AG08395 (cell line): ENCODE measurements at places on chromosomes 3 and 15.
A peak's percentile ranks its signal among the peaks of the same experiment; 100 is the strongest.

DNA sequence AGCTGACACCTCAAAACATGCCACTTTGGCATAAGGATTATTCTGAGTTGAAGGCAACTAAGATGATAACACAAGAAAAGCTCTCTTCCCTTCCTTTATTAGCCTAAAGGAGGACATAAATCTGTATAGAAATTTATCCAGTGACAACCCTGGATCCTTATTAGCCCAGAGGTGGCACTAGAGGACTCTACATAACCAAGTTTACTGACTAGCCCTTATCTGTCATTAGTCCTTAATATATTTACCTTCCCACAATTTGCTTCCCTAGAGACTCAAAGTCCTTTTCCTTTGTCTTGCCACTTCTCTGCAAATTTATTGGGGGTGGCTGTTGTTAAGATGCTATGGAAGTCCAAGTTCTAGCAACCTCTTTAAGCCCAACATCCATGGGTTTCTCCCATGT is 26.7 kb downstream of the CEP70 start:
- no peak for DNase-seq

DNA sequence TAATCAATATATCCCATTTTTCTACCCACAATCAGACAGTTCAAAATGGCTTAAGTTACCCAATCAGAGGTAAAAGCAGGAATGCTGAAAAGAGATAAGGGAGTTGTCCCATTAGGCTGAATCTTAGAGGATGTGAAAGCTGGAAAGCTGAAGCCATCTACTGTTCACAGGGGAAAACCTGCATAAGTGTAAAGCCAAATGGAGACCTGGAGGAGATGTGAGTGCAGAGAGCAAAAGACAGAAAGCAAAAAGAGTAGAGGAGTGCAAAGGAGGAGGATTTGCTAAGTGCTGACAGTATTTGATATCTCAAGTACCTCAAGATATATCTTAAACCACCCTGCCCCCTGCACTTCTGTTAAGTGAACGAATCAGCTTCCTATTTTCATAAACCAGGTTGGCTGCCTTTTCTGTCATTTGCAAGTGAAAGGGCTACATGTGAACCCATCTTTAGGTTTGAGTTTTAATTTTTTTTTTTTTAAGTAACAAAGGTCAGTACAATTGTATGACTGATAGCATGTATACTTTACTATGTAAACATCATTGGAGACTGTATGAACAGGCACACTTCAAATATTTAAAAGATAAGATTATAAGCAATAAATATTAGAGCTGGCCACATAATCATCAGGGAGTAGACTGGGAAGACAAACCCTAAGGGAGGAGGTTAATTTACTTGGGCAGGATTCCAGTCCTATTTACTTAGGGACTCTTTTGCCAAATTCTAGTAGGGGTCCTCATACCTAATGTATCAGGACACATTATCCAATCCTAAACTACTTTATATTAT is 22.8 kb upstream of the P2RY1 start:
- no peak for DNase-seq

DNA sequence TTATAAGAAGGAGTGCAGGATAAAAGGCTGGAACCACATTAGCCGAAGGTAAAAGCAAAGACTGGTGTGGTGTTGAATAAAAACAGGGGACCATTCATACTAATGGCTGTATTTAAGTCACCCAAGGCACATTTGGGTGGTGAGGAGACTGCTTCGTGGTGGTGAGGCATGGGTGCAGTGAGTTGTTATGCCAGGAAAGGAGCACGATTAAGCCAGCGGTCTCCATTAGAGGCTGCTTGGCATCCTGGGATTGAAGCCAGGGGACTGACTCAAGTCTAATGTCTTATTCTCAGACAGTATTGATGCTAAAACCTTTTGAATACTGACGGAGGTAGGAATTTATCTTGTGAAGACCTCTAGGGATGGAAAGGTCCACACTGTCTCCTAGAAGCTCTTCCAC is 21.9 kb downstream of the FEM1B start:
- DNase-seq, result peak; percentile 50

DNA sequence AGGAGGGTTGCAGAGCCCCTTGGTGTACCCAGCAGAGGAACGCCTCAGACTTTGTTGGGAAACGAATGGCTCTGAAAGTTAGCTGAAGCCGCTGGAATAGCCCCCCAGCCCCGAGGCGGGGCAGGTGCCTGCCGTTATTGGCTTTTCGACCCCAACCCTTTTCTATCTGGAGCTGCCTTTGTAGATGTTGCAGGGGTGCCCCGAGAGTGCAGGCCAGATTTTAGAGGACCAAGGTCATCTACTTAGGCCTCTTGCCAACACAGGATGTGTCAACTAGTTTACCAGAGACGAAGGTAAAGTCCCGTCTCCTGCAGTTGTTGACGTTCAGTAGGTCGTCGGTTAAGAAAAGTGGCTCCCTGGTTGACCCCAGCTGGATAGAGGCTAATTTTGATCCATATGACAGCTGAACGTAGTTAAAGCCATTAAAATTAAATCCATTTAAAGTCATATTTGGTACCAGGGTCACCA is 579 bp upstream of the UBE3A start:
- DNase-seq, result peak; percentile 2
